ENCODE measurements at places on chromosomes 4 and X. TPM values are rescaled to one million over a fixed set of nuclear protein-coding genes. Genes with fewer than 3 reads are reported as not detected.

TCP11X2 gene
- 0.42 TPM for total RNA-seq

EVC gene
- 41.4 TPM for total RNA-seq

GRIA3 gene
- total RNA-seq, result 0.96 TPM

ITGB1BP2 gene
- total RNA-seq, result 1.1 TPM

TBC1D8B gene
- total RNA-seq, result 1.3 TPM

PNMA3 gene
- 1.7 TPM for total RNA-seq

DCLK2 gene
- total RNA-seq, result 3.4 TPM
